ENCODE measurements at places on chromosomes 11 and 22. TPM values are rescaled to one million over a fixed set of nuclear protein-coding genes. Genes with fewer than 3 reads are reported as not detected.

Gene SLC2A11
- total RNA-seq = 15.6 TPM

Gene C11orf97
- not detected for total RNA-seq

Gene OR5B21
- not detected for total RNA-seq

Gene TRIM22
- 27.1 TPM for total RNA-seq

Gene MB
- 3.0 TPM for total RNA-seq

Gene SEC14L6
- 1.5 TPM for total RNA-seq

Gene TMX2
- 31.1 TPM for total RNA-seq

Gene DPAGT1
- 19.9 TPM for total RNA-seq

Gene C11orf91
- total RNA-seq = not detected

Measured in esophagus muscularis mucosa (tissue), 4 donors.